Stimulated activated CD4-positive, alpha-beta T cell treated with anti-CD3 and anti-CD28 coated beads, Interleukin-12 subunit alpha, Interleukin-12 subunit beta, amount 100 ng/mL, for 48 hours (primary cell): ENCODE measurements at places on chromosomes 5 and 9.
A peak's percentile ranks its signal among the peaks of the same experiment; 100 is the strongest.

- DNase-seq, result no peak
Measured at GRCh38 chr5:39678534-39678933, 253.8 kb upstream of the DAB2 start.

GRCh38 chr5:61827445-61827975 lies 478.5 kb upstream of the KIF2A start:
- DNase-seq, result no peak

- DNase-seq, result no peak
Measured at GRCh38 chr9:101495810-101496209, 37.8 kb upstream of the RNF20 start.

- no peak for DNase-seq
Measured at GRCh38 chr5:17037751-17038150, 101.7 kb upstream of the MYO10 start.

- no peak for DNase-seq
Measured at GRCh38 chr9:85610074-85610860, 131.5 kb downstream of the AGTPBP1 start.

DNA sequence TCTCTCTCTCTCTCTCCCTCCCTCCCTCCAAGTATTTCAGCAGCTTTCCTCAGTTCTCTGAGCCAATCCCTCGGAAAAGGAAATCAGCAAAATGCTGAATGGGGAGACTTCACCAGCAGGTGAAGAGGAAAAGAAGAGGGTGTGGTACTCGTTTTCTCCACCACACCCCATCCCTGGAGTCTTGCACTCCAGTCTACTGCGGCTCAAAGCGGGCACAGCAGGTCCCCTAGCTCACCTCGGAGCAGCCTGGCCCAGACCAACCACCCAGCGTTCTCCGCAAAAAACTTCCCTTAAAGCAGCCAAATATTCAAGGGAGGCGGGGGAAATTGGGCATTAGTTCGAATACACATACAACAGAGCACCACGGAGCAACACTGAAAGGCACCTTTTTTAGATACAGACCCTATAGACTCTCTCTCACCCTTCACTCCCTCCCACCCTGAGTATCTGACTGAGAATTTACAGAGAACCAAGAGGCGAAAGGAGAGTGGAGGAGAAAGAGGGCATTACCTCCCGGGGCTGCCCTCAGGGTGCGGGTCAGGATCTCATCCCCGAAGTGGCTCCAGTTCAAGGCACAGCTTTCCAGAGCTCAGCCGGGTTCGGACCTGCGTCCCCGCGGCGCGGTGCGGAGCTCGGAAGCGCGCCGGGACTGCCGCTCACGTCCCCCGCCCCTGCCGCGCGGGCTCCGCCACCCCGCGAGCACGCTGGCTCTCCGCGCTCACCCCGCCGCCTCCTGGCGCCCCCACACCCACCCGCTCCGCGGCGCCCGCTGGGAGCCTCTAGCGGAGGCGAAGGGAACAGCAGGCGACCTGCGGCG lies 1638.5 kb upstream of the C9orf72 start:
- DNase-seq, result peak; percentile 20

DNA sequence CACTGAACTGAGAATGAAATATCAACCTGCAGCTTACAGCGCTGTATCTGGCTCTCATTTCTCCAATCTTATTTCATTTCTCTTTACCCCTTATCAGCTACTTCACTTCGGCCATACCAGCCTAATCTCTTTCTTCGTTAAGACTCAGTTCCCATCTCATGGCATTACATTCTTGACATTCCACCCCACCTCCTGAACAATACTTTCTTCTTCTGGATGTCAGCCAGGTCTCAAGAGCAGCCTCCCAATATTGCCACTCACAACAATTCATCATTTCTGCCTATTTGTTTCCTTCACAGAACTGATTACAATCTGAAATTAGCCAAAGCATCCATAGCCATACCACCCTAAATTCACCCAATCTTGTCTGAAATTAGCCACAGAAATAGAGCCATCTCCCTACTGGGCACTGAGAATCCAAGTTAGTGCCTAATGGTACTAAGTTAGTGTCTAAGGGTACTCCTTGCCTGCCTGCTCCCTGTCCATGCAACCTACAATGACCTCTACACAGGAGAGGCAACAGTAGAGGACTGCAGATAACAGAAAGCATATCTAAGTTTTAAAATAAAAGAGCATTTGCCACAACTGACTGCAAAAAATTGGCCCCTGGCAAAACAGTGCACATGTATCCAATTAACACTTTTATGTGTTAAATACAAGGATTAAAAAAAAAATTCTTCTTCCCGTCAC lies 35.2 kb downstream of the SETX start:
- DNase-seq, result no peak

DNA sequence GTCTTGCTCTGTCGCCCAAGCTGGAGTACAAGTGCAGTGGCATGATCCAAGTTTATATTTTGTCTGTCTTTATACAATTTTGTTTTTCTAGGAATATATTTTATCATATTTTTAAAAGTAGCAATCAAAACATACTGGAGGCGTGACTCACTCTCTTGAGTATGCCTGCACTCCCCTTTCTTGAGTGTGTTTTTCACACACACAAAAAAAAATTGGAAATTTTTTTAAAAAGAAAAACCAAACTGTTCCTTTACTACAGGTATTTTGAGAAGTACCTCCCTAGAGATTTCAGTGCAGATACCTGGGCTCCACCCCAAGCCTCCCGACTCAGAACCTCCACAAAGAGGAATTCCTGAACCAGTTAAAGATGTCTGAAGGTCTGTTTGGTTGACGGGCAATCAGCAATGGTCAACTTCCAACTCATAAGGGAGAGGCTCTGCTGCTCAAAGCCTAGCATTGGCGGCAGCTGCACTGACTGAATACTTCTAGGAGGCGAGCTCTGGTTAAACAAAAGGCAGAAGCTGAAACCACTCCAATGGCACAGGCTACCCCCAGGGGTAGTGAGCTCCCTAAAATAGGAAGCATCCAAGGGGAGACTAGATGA lies 27.4 kb downstream of the PDE6A start:
- DNase-seq, result no peak

GRCh38 chr9:90515510-90515909 lies 127.1 kb downstream of the DIRAS2 start:
- DNase-seq, result no peak

DNA sequence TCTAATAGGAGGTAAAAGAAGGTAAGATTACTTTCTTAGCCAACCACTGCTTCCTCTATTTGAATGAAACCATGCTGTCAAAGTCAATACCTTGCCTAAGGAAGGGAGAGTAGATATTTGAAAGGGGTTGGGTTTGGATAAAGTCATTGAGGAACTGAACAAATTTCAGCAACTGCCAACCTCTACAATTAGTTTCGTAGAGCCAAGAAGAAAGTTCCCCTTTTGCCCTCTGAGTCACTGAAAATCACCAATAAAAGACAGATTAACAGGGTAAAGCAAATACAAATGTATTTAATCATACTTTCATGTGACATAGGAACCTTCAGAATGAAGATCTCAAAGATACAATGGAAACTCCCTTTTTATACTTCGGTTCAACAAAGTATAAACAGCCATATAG lies 615.7 kb downstream of the GABRG2 start:
- DNase-seq, result no peak
